Kasumi-1 (cell line): ENCODE measurements at places on chromosomes 4 and X.

DNA sequence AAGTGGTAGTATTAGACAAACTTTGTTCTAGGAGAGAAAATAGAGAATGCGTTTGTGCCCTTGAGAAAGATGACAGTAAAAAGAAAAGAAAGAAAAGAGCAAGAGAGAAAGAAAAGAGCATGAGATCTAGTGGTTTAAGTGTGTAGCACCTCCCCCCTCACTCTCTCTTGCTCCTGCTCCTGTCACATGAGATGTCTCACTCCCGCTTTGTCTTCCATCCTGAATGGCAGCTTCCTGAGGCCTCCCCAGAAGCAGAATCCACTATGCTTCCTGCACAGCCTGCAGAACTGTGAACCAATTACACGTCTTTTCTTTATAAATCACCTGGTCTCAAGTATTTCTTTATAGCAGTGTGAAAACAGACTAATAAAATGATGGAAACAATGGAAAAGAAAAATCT, 499.6 kb downstream of the ACTRT1 start:
- peak; percentile 1 for DNase-seq

GRCh38 chr4:113809311-113809710, 47.8 kb upstream of the CAMK2D start:
- DNase-seq, result no peak

DNA sequence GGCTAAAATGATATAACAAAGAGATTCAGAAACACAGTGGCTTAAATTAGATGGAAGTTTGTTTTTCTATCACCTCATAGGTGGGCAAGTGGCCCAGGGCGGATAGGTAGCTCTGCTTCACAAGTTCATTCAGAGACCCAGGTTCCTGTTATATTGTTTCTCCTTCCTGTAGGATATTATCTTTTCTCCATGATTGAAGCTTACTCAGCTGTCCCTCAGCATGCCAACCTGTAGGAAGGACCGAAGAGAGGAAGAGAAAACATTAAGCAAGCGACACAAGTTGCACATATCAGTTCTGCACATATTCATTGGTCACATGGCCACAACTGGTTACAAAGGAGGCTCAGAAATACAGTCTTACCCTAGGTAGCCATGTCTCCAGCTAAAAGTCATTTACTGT, 6.9 kb downstream of the KLHL5 start:
- DNase-seq, result no peak

DNA sequence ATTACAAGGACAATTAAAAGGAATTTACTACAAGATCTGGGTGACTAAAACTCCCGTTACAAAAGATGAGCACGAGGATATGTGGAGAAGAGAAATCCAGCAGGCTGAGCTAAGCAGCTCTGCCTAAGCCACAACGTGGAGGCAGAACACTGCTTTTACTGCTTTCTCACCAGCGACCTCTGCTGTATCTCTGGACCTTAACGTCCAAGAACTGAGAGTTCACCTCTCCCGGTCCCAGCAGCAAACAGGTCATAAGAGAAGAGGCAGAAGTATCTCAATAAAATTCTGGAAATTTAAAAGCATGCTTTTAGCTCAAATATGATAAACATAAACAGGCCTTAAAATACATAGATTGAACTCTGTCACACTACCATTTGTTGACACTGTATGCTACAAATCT, 81.0 kb downstream of the ADGRA3 start:
- DNase-seq, result peak; percentile 59

- DNase-seq, result no peak
Measured at GRCh38 chrX:47247206-47247998, 14.6 kb downstream of the USP11 start.

- peak; percentile 65 for DNase-seq
Measured at GRCh38 chr4:184028561-184029374, 123.7 kb downstream of the STOX2 start.

GRCh38 chr4:79255793-79256192, 70.1 kb downstream of the NAA11 start:
- no peak for DNase-seq

DNA sequence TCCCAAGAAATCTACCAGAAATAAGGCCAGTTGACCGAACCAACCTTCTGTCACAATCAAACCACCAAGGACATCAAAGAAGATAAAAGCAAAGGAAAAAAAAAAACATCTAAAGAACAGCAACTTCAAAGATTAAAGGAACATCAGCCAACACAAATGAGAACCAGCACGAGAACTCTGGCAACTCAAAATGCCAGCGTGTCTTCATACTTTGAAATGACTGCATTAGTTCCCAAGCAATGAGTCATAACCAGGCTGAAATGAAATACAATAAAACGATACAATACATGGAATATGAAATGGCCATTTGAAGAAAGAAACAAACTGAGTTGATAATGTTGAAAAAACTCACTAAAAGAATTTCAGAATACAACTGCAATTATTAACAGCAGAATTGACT, 611.6 kb upstream of the GRIA3 start:
- no peak for DNase-seq

DNA sequence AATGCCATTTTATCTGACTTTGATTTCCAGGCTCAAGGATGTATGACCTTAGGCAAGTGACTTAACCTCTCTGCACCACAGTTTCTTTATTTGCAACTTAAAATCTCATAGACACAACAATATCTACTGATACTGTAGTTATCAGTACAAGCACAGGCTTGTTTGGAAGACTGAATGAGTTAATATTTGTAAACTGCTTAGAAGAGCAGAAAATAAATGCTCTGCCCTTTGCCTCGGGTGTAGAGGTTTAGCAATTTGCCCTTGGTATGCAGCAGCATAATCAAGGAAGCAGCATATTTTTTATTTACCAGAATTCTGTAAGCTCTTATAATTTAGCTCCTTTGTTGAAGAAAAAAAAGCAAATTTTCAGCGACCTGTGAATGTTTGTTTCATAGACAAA, 2.9 kb upstream of the CXCL1 start:
- no peak for DNase-seq

GRCh38 chrX:115491766-115492165, 69.2 kb upstream of the PLS3 start:
- DNase-seq, result no peak

DNA sequence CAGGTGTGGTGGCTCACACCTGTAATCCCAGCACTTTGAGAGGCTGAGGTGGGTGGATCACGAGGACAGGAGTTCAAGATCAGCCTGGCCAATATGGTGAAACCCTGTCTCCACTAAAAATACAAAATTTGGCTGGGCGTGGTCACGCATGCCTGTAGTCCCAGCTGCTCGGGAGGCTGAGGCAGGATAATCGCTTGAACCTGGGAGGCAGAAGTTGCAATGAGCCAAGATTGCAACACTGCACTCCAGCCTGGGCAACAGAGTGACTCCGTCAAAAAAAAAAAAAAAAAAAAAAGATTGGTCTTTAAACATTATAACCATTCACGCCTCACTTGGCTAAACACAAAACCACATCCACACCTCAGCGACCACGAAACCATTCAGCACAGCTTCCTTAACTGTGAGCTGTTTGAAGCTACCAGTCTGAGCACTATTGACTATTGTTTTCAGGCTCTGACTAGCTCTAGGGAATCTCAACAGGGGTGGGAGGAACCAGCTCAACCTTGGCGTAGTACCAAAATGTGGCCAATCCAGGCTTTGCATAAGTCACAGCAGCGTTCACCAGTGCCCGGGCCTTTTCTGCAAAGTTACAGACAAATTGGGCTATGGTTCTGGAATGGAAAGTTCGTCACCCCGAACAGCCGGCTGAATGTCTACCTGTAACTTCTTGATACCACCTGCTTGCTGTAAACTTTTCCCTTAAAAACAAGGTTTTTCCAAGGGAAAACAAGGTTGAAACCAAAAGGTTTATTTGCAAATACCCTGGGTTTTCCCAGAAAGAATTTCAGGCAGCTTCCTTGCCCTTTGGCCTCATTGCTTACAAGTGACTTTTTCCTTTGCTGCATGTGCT, 73.6 kb upstream of the DHX15 start:
- peak; percentile 40 for DNase-seq

DNA sequence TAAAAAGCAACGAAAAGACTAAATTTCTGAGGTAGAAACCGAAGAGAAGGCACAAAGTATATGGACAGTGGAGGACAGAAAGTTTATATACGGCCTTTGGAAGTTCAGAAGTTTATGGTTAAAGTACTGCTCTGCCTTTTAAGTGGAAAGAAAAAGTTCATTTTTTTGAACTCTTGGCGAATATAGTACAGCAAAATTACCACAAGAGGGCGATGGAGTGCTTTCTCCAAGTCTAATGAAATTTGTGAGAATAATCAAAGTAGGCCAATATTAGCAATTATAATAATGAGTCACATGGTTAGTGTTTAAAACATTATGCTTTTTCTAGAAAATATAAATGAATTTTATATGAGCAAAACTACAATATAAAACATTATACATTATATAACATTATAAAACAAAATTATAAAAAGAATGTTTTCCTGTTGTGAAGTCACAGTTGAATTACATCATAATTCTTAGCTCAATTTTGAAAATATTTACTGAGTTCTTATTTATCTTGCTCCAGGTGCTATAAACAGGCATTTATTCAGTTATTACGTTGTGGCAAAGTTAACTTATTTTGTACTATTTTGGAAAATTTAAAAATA, 136.2 kb upstream of the BMPR1B start:
- peak; percentile 73 for DNase-seq

DNA sequence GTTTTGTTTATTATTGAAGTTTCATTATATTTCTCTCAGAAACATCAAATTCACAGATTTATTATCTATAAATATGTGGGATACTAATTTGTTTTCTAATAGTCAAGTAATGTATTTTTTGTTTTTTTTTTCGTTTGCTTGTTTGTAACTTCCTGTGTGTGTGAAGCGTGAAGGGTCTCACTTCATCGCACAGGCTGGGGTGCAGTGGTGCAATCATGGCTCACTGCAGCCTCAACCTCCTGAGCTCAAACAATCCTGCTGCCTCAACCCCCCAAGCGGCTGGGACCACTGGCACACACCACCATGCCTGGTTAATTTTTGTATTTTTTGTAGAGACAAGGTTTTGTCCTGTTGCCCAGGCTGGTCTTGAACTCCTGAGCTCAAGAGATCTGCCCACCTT, 55.1 kb downstream of the SH3RF1 start:
- no peak for DNase-seq

DNA sequence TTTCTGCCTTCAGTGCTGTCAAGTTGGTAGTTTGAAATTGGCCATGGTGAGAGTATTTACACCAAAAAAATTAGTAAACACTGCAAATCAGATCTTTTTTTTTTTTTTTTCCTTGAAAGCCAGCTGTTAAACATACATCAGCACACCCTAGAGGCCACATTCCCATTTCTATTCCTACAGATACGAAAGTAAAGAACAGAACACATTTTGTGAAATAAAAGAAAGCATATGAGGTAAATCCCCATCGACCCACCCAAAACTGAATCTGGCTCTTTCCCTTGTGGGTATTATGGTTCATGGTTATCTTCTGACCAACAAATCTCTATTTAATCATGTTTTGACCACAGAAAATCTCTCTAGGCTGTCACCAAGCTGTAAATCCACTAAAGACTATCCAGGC, 41.8 kb upstream of the AP1AR start:
- peak; percentile 10 for DNase-seq

GRCh38 chr4:1618438-1618837, 65.7 kb downstream of the FAM53A start:
- DNase-seq, result no peak

- DNase-seq, result no peak
Measured at GRCh38 chrX:7280520-7280919, 132.6 kb upstream of the PUDP start.

GRCh38 chr4:80387390-80388283, 52.1 kb downstream of the CFAP299 start:
- no peak for DNase-seq

- peak; percentile 56 for DNase-seq
Measured at GRCh38 chr4:48341776-48342605, 662 bp downstream of the SLAIN2 start.

GRCh38 chrX:106898462-106898861, 4.7 kb downstream of the RIPPLY1 start:
- peak; percentile 39 for DNase-seq

GRCh38 chrX:24167719-24168472, 18.4 kb downstream of the ZFX start:
- peak; percentile 11 for DNase-seq

DNA sequence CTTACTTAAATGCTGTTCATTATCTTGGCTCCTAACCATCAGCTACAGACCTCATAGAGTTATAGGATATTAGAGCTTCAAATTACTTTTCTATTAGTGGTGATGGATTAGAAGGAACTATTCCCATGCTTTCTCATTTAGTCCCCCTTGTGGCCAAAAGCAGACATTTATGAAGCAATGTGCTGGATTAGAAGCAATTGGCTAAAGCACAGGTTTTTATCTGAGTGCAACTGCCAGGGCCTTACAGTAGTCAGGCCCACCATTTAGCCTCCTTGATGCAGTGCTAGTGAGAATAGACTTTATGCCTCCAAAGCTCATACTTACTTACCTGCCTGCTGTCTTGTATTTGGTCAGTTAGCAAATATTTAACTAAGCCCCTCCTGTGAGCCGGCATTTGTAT, 93.0 kb downstream of the TSPAN7 start:
- DNase-seq, result peak; percentile 7

- DNase-seq, result no peak
Measured at GRCh38 chr4:168361365-168362024, 42.9 kb upstream of the DDX60 start.

- DNase-seq, result no peak
Measured at GRCh38 chr4:137668885-137669545, 136.7 kb upstream of the PCDH18 start.

GRCh38 chrX:11382930-11383329, 89.7 kb downstream of the AMELX start:
- no peak for DNase-seq

DNA sequence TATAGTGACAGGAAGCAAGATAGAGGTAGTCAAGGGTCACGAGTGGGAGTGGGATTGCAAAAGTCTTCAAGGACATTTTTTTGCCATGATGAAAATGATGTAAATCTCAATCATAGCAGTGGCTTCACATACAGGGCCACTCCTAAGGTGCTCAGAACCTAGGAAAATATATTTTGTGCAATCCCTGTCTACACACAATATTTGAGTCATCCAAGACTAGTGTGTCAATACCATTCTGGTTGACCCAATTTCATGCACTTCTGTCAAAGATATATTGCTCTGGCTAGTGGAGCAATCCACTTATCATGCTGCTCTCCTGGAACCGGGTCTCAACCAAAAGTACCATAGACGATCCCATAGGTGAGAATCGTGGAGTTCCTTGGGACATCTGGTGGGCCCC, 24.2 kb upstream of the XPNPEP2 start:
- no peak for DNase-seq

DNA sequence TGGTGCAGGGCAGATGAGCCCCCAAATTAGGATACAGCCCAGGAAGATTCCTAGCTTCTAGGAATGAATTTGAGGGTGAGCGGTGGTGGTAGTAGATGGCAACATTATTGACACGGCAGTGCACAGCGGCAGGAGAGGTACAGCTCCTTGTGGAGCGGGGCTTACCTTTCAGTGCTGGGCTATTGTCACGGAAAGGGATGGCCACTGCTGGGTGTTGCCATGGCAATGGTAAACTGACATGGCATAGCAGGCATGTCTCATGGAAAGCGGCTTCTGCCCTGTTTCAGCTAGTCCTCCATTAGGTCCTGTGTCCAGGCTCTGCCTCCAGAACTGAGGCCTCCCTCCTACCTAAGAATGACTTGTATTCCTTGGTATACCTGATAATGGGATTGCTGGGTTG, 81.8 kb upstream of the WDR1 start:
- no peak for DNase-seq

- DNase-seq, result peak; percentile 89
Measured at GRCh38 chr4:184514121-184514988, 40.0 kb upstream of the IRF2 start.
